AG09309 (cell line): ENCODE measurements at places on chromosomes 4 and X.

DNA sequence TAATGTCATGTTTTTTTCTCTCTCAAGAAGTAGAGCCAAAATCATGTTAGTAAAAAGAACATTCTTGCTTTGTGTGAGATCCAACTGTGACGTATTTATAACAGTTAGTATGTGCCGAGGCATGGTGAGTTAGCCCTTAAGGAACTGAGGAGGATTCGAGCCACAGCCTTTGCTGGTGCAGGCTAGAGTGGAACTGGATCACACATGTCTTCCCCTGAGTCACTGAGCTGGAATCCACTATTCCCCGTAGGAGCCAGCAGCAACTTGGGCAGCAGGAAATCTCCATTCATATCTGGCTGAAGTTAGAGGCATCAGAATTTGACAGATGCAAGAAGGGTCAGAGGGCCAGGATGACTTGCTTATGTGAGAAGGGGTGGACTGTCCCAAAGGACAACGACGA is 144.6 kb upstream of the KIT start:
- DNase-seq = peak; percentile 74

- no peak for DNase-seq
Measured at GRCh38 chrX:3545901-3546300, 167.5 kb downstream of the PRKX start.

DNA sequence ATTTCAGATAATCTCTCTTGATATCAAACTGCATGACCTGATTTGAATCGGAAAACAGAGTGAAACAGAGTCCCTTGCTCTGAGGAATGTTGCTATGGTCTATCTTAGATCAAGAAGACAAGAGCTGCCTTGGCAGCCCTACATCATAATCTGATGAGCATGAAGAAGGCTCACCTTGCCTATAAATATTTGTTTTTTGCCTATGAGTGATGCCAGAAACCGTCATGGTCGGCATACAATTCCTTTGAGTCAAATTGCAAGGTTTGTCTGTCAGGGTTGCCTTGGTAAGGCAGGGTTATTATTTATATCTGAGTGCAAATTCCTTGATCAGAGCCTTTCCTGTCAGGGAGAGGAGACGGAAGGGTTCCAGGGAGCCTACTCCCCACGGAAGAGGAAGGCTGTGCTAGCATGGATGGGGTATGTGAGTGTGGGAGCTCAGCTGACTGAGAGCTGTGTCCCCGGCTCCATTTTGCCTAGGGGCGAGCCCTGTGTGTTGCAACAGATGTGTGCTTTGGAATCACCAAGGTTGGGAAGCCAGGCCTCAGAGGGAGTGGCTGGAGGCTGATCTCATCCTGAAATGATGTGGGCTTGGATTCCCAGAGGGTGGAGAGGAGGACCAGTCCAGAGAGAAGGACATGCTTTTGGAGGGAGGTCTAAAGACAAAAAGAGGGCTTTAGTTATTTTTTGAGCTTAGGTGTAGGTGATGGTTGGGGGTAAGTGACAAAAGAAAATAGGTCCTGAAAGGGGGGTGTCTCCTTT is 43.6 kb downstream of the RTL9 start:
- DNase-seq = no peak

DNA sequence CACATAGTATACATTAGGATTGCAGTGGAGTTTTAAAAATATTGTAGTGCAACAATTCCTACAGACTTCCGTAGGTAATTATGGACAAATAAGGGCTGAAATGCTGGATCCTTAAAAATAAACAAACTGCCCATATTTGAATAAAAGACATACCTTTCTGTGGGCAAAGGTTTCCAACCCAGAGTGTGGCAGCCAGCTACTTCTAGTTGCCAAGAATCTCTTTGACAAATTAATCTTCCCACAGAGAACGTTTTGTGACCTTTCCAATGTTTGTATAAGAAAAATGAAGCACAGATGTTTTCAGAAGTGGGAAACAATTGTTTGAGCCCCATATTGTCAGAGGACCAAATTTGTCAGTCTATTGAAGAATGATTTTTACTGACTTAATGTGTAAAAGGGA is 21.1 kb downstream of the GRPR start:
- no peak for DNase-seq

- no peak for DNase-seq
Measured at GRCh38 chrX:115233497-115234455, at the start of gene LRCH2. Gene LRCH2 (minus strand): TSS chrX:115234096. CDS start chrX:115234041, 55 bp downstream.

DNA sequence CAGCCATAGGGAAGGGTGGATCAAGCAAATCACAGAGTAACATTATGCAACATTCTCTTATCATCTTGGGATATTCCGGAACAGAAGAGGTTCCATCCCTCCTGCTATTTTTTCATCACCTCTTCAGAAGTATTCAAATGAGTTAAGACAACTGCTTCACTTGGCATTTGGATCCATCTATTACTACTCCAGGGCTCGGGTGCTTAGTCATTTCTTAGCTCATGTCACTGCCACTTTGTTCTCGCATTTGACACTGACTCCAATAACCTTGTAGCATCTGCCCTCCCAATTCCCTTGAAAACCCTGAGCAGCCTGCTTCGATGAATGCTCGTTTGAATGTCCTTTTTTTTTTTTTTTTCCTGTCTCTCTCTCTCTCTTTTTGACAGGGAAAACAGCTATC is 114.9 kb downstream of the PPARGC1A start:
- DNase-seq = no peak

DNA sequence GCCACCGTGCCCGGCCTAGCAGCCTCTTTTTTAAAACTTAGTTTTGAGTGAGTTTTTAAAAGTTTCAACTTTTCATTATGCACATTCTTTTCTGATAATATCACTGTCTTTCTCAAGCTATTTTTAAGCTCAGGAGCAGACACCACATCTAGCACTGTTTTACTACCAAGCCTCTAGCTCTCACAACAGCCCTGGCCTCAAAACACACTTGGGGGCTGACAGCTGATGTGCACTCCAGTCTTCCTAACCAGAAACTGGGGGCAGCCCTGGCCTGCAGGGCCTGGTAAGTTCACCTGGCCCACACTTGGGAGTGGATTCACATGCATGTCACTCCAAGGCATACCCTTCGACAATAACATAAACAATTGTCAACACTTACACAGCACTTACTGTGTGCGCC is 34.0 kb downstream of the CENPU start:
- no peak for DNase-seq

DNA sequence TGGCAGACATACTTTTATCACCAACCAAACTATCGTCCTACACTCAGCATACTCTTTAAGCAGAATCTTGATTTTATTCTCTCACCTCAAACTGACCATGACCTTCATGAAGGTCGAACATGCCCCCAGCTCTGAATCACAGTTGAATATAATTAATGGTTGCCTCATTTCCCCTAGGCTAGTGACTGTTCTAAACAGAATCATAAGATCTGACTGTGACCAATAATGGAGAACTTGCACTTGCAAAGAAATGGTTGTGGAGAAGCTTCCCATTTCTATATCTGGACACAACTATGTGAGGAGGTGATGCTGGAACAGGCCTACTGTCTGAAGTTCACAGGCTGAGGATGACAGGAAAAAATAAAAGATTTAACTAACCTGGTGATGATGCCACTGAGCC is 85.1 kb downstream of the PDGFC start:
- no peak for DNase-seq

GRCh38 chrX:118983513-118983912 is 9.1 kb downstream of the LONRF3 start:
- DNase-seq = no peak

GRCh38 chr4:186666750-186667149 is 56.9 kb downstream of the FAT1 start:
- DNase-seq = no peak

DNA sequence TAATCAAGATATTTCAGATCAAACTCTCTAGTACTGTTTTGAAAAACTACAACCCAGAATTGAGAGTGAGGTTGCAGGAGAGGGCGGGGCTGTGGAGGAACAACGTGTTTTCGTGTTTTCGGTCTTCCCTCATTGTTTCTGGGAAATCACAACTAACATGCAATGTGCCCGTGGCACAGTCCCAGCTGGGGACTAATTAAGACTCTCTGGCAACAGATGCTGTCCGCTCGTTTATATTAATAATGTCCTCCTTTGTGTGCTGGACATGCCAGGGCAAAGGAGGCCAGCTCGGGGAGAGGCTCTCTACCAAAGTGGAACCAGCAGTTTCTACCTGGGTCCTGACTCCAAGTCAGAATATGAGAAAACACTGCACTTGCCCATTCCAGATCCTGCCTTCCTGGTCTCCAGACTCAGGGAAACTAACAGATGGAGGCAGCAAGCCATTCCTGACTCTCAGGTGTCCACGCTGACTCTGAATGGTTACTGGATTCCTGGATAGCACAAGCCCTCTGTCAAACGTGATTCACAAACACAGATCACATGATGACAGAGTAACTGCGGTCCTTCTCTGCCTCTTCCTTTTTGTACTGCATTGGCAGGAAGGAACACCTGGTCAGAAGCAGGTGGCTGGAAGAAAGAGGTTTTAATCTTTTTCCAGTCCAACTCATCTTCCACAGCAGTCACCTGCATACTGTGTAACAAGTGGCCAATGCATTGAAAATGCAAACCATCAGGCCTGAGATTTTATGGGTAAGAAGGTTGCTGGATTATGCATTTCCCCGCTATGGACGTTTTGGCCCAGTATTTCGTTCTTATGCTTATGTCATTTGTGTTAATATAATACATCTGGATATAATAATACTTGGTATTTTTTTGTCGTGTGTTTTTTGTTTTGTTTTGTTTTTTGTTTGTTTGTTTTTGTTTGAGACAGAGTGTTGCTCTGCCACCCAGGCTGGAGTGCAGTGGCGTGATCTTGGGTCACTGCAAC is 65.0 kb downstream of the COQ2 start:
- DNase-seq = no peak

DNA sequence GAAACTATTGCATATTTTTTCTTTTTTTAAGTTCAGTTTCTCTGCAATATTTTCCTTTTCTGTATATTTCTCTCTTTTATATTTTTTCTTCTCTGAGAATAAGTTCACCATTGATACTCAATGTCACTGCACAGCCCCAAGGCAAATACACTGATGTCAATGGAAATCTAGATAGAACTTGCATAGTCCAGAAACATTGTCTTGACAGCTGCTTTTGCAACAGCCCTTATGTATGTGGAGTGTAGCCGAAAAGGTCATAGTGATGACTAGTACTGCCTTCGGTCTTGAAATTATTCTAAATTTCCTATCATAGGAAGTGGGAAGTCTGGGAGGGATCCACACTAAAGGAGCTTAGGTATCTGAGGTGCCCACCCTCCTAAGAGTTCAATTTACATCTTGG is 150.0 kb downstream of the SPOCK3 start:
- no peak for DNase-seq
